ENCODE measurements at places on chromosomes 6 and 20.
A peak's percentile ranks its signal among the peaks of the same experiment; 100 is the strongest.

DNA sequence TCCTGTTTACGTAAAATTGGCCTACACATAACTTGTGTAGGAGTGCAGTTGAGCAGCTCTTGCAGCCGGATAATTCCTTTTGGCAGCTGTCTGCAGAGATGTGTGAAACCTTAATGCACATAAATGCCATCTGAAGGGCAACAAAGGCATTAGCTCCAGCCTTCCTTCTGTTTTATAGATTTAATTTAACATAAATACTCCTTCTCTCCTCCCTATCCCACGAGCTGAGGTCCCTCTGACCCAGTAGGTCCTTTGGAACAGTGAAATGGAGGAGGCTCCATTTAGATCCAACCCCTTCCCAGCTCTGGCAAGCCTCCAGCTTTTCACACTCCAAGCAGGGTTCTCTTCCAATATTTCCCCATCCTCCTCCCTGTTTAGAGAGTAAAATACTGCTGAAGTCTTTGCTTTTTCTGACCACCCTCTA, 6.5 kb downstream of the PLEKHG1 start:
- no peak for DNase-seq

- no peak for DNase-seq
These were observed 669.0 kb upstream of the EYS start for GRCh38 chr6:66376001-66376400.

GRCh38 chr6:50381099-50381415, 331.3 kb upstream of the DEFB112 start:
- no peak for DNase-seq

GRCh38 chr20:61923371-61924166, 142.1 kb downstream of the TAF4 start:
- no peak for DNase-seq

DNA sequence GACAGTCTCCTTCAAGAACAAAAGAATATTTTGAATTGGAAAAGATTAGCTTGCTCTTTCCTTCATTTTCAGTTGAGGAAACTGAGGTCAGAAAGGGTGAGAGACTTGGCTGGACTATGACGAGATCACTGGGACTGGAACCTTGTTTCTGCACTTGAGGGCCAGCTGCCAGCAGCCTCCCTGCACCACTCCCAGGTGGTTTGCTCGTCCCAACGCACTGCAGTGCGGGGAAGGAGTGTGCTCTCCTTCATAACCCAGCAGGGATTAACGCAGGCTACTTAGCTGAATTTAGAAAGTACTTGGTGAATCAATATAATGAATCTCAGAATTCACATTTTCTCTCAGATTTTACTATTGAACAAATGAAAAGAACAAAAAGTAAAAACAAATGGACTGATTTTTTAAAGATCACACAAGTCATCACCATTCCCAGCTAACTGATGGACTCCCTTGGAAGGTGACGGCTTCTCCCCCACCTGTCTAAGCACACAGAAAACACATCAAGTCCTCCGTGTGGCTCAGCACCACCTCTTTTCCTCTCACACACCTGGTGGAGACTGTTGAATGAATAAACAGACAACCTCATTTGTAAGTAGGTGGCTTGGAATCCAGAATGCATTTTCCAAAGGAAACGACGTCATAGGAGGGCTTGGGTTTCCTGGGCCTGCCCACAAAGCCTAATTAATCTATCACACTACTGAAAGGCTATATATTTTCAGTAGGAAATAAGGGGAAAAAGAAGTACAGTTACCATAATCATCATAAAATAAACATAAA, 121.0 kb downstream of the QRSL1 start:
- DNase-seq: no peak

- no peak for DNase-seq
These were observed 137.6 kb downstream of the ZDHHC14 start for GRCh38 chr6:157518397-157519250.

DNA sequence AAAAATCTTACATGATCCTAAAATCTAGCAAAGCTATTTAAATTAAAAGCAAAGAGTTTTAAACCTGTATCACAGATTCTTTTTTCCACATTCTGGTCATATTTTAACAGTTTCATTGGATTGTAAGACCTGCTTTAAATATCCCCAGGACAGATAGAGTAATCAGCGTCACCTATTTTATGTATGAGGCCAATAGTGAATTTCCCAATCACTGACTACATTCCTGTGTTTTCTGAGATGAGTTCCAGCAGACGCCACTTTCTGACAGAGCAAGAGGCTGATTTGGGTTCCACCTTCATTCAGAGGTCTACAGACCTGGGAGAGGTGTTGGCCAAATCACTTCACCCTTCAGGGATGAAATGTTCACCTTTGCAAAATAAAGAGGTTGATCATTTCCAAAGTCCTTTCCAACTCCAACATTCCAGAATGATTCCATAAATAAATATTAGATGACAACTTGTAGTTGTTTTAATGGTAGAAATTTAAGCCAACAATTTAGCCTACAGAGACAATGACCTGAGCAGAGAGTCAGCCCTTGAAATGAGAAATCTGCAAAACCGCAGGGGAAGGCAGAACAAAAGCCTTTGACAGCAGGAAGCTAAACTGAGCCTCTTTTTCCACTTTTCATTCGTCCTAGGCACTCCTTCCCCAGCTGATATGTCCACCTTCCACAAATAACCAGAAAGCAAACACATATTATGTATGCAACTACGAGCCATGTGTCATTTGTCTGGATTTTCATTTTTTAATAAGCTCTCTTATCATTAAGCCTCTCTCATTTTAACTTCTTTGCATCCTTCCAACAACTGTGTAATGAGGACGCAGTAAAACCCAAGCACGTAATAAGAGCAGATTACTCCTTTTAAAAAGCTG, 105.2 kb downstream of the TFAP2A start:
- peak; percentile 64 for DNase-seq

GRCh38 chr20:33583143-33583542, 79.0 kb upstream of the C20orf144 start:
- no peak for DNase-seq

DNA sequence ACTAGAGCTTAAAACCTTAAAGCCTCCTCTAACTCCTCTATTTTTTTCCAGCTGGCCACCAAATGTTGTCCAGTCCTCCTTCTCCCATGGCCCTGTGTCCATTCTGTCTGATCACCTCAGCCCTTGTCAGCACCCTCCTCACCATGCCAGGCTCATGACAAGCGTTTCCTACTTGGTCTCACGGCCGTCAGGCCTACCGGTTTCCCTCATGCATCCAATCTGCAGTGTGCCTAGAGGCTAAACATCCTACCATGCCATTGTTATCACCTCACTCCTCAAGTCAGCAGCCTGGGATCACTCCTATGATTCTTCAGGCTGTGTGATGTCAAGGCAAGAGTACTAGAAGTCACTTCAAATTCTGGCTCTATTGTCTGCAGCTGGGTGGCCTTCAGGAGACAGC, 9.6 kb upstream of the TJAP1 start:
- no peak for DNase-seq

DNA sequence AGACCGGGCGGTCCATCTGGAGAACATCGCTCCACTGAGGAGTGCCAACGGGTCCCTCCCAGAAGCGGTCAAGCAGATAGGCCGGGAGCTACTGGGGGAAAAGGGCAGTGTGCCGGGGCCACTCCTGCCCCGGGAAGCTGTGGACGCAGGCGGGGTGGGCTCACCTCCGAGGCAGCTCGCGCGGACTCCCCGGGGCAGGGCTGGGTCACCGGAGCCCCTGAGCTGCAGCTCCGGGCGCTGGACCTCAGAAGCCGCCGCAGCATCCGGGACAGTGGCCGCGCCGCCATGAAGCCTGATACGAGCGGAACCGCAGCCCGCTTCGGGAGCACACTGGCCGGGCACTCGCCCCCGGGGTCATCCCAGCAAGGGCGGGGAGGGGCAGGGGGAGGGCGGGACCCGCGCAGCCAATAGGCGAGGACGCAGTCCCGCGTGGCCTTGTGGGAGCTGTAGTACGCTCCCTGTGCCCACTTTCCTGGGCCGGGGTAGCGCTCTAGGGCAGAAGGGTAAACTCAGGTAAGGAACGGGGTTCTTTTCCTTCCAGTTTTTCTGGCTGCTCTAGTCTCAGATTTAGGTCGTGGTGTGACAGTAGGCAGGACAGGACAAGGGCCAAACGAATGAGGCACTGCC, at the start of gene MOCS1:
TSS of gene MOCS1 (minus strand) at position 332 of the 627 bp plus-strand sequence. CDS start at position 287, 45 bp downstream.
- peak; percentile 52 for DNase-seq

- DNase-seq: no peak
These were observed 799 bp upstream of the ME1 start for GRCh38 chr6:83431545-83432155.

- DNase-seq: peak; percentile 81
These were observed at the start of gene SOD2 for GRCh38 chr6:159693128-159693893. Gene SOD2 (minus strand): TSS chr6:159693241. CDS start chr6:159693167, 74 bp downstream.

DNA sequence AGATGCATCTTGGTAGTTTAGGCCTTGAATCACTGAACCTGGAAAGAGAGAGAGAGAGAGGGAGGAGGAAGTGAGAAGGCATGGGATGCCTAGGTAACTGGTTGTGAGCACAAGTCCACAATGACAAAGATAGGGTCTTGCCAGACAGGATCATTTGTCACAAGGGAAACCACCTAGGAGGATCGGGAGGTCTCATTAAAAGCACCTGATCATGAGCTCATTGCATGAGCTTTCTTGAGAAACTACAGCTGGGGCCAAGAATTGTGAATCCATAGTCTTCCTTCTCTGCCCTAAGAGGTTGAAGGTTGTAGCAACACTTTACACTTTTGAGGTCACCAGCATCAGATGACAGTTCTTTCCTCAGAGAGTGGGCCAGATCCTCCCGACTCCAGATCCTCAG, 195.7 kb downstream of the CD83 start:
- DNase-seq: no peak

- DNase-seq: no peak
These were observed 9.0 kb downstream of the CST9 start for GRCh38 chr20:23596579-23597250.

GRCh38 chr6:163863565-163863964, 449.0 kb downstream of the QKI start:
- no peak for DNase-seq

GRCh38 chr20:12433724-12434123, 516.0 kb downstream of the BTBD3 start:
- DNase-seq: no peak

- no peak for DNase-seq
These were observed 136.9 kb downstream of the FOXO3 start for GRCh38 chr6:108697561-108698161.

- DNase-seq: no peak
These were observed 74.3 kb downstream of the NCOA7 start for GRCh38 chr6:125865015-125865414.

DNA sequence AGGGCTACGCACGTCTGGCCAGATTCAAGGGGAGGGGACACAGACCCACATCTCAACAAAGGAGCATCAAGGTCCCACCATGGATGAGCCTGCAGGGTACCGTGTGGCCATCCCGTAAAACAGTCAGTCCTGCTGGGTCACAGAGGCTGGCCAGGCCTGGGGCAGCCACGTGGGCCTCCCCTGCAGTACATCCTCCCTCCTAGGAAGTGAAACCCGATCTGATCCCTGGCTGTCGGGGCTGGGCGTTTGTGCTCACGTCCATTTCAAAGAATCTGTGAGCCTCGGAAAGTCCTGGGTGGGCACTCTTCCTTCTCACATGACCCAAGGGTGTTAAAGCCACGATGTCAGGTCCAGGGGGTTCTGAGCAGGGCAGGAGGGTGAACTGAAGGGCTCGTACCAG, 14.3 kb downstream of the SULF2 start:
- DNase-seq: no peak

DNA sequence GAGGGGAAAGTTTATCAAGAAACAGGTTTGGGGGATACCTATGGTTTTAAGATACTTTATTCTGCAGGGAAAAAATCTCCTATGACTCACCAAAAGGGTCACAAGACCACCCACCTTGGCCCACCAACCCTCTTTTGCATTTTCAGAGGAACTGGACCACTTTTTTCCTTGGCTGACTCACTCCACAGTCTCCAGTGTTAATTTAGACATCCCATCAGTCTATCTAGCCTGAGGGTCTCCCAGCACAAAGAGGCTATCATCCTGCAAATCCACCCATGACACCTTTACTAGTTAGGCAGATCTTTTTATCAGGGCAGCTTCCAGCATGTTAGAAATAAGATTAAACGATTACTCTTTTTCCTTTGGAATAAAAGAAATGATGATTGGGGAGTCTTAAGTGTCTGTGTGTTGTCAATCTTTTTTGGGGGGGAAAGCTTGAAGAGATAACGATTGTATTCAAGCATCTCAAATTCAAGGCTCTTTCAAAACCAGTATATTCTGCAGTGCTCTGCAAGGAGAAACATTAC, 138.1 kb upstream of the RIN2 start:
- DNase-seq: no peak

GRCh38 chr6:51620971-51621370, 466.4 kb downstream of the PKHD1 start:
- no peak for DNase-seq

GRCh38 chr6:36722365-36722764, 24.7 kb downstream of the RAB44 start:
- no peak for DNase-seq

All from MM.1S (cell line).